ENCODE measurements at places on chromosomes 6 and 20. TPM values are rescaled to one million over a fixed set of nuclear protein-coding genes. Genes with fewer than 3 reads are reported as not detected.
A peak's percentile ranks its signal among the peaks of the same experiment; 100 is the strongest.

- no peak for DNase-seq
Observed at GRCh38 chr6:169096388-169096787, 157.3 kb downstream of the THBS2 start.

GRCh38 chr20:61806314-61806713, 259.4 kb downstream of the TAF4 start:
- no peak for DNase-seq

DNA sequence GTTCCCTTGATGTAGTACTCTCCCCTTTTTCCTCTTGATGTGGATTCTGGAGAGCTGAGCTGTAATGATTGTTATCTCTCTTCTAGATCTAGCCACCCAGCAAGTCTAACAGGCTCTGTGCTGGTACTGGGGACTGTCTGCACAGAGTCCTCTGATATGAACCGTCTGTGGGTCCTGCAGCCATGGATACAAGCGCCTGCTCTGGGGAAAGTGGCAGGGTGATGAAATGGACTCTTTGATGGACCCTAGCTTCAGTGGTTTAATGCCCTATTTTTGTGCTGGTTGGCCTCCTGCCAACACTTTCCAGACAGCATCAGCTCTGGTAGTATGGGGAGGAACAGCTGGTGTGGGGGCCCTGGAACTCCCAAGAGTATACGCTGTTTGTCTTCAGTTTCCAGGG, 216.3 kb downstream of the ADGRG6 start:
- no peak for DNase-seq

DNA sequence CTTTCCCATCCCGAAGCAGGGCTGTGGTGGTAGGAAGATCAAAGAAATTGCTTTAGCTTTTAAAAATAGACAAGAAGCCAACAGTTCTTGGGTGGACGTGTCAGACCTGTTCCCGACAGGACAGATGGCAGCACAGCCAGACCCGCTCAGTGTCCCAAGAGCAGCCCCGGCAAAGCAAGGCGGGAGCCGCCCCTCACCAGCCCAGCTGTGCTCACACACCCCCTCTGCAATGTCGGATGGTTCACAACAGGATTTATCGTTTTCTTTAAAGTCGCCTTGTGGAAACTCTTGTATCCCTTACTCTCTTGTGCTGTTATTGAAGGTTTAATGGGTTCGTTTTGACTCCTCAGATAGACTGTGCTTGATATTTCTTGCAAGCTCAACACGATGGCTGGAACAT, 302.4 kb downstream of the THBS2 start:
- no peak for DNase-seq

DNA sequence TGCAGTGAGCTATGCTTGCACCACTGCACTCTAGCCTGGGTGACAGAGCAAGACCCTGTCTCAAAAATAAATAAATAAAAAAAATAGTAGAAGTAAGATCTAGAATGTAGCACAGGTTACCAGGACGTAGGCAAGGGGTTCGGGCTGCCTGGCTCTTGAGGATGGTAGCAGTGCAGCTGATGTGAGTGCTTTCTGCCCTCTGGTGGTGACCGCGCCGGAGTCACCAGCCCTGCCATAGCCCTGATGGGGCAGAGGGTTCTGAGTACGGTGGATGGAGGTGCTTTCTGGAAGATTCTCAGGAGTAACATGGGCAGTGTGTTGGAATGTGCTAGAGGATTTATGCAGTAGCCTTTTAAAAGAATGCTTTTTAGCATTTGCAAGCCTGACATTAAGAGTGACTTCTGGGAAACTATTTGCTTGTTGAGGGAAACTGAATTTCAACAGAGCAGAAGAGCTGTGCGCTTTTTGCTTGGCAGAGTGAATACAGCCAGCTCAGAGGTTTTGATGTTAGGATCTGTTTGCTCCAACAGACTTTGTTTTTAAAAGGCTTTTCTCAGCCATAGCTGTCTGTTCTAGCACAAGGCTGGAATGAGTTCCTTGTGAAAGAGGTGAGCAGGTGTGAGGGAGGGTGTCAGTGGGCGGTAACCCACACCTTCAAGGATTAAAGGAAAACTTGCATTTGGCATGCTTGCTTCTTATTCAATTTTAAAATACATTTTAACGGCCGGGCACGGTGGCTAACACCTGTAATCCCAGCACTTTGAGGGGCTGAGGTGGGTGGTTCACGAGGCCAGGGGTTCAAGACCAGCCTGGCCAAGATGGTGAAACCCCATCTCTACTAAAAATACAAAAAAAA, 65.9 kb downstream of the PTPN1 start:
- peak; percentile 62 for DNase-seq

- DNase-seq, result no peak
Observed at GRCh38 chr20:33407251-33407650, 5.9 kb upstream of the CDK5RAP1 start.

GRCh38 chr6:129705212-129705611, 4.8 kb downstream of the ARHGAP18 start:
- DNase-seq, result no peak

GRCh38 chr6:43096451-43097097, 20.5 kb downstream of the PTK7 start:
- peak; percentile 45 for DNase-seq

DNA sequence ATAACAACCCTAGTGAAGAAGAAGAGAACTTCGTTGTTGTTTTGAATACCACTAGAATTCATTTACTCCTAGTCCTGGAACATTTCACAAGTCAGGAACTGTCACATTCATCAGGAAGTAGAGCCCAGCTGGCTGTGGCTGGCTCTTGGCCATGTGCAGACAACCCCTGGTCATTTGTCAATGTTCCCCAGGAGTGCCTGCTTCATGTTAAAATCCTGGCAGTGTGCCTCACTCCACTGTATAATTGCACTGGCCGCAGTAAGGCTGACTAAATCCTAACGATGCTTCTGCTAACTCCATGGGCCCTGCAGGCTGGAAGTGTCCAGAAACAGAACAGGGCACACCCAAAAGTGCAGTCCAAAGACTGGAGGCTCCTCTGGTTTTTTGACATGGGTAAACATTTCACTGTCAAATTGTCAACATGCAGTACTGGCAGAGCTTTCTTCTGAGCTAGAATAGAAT, 41.5 kb upstream of the ADGRF1 start:
- DNase-seq, result peak; percentile 77

GRCh38 chr20:409697-410559, 1.8 kb downstream of the RBCK1 start:
- peak; percentile 45 for DNase-seq

GRCh38 chr20:1247689-1248088, 18.4 kb upstream of the SNPH start:
- DNase-seq, result no peak

DNA sequence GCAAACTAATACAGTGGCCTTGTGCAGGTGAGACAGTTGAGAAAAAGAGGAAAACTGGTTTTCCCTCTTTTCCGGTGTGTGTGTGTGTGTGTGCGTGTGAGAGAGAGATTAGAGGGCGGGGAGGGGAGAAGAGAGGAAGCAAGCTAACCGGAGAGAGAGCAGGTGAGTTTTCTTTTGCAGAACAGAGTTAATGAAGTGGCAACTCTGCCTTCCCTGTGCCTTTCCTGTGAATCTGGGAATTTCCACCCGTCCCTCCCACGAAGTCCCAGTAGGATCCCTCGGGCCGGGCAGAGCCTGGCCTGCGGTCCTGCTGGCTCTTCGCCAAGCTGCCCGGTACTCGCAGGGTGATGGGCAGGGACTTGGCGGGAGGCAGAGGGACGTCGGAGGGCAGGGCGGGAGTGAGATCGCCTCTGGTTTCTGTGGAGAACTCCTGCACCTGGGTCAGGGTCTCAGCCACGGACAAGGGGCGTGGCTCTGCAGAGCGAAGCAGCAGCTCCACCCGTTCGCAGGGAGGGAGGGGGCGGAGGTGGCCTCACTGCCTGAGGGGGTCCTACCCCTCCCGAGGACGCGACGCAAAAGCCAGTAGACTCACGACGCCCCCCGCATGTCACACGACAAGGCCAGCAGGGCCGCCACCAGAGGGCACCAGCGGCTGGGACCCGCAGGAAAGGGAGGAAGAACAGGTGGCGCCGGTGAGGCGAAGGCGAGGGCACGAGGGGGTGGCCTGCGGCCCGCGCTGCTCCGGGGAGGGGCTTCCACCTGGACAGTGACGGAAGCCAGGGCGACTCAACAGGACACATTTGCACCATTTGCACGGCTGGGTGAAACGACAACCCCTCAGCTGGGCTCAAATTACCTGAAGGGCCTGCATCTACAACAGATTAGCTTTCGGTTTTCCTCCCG, 51.2 kb upstream of the RNF182 start:
- DNase-seq, result peak; percentile 81

- no peak for DNase-seq
Observed at GRCh38 chr6:155635416-155635815, 179.8 kb upstream of the NOX3 start.

GRCh38 chr6:4125933-4126864, 9.2 kb downstream of the ECI2 start:
- DNase-seq, result no peak

- DNase-seq, result peak; percentile 27
Observed at GRCh38 chr6:107657755-107658461, 166.2 kb downstream of the SCML4 start.

GRCh38 chr6:43221046-43221972, 8.0 kb downstream of the DNPH1 start:
- DNase-seq, result no peak

DNA sequence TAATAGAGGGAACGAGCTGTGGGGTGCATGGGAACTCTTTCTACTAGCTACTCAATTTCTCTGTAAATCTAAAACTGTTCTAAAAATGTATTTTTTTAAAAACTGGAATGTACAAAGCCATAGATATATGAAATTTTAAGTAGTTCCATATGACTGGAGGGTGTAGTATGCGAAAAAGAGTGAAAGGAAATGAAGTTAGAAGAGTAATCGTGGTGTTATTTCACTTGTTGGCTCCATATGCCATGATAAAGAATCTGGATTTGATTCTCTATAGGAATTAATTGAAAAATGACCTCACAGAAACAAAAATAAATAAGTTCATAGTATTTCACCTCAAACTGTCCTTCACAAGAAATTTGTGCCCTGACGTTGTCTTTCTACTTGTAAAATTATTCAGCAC, 500.2 kb downstream of the TENT5A start:
- DNase-seq, result no peak

DNA sequence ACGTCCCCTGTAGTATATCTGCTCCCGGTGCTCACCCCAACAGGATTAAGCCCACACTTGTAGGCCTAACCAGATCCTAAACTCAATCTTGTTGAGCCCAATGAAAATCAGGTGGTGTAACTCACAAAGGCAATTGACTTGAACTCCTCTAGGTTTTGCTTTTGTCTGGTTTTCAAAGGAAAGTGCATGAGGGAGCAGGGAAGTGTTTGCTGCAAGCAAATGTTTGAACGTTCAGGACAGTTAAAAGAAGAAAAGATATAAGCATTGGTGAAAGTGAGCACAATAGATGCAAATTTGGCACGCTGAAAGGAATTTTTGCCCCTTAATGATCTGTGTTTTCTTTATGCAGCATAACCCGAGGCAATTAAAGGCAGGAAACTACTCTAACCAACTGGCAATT, 212.6 kb downstream of the PLCB1 start:
- DNase-seq, result no peak

- DNase-seq, result no peak
Observed at GRCh38 chr6:138560130-138560860, 61.0 kb upstream of the NHSL1 start.

- DNase-seq, result no peak
Observed at GRCh38 chr6:37792457-37793033, 27.0 kb upstream of the ZFAND3 start.

The ZNF391 gene
- 0.33 TPM for total RNA-seq

The DEFB124 gene
- not detected for total RNA-seq

The DZANK1 gene
- 1.6 TPM for total RNA-seq

The PMEPA1 gene
- total RNA-seq, result 22.7 TPM

The NCOA3 gene
- total RNA-seq, result 14.8 TPM

The BPIFB6 gene
- not detected for total RNA-seq

The XKR7 gene
- 0.33 TPM for total RNA-seq

The RRAGD gene
- total RNA-seq, result 9.3 TPM

The USP49 gene
- 3.3 TPM for total RNA-seq

The RBPJL gene
- 306 TPM for total RNA-seq

The TNXB gene
- total RNA-seq, result 24.9 TPM

The SCUBE3 gene
- not detected for total RNA-seq

The PGC gene
- 91.1 TPM for total RNA-seq

The IPCEF1 gene
- 5.7 TPM for total RNA-seq

The TLDC2 gene
- not detected for total RNA-seq

Measured in body of pancreas (tissue), 4 donors.